ENCODE measurements at places on chromosomes 7 and 10.

DNA sequence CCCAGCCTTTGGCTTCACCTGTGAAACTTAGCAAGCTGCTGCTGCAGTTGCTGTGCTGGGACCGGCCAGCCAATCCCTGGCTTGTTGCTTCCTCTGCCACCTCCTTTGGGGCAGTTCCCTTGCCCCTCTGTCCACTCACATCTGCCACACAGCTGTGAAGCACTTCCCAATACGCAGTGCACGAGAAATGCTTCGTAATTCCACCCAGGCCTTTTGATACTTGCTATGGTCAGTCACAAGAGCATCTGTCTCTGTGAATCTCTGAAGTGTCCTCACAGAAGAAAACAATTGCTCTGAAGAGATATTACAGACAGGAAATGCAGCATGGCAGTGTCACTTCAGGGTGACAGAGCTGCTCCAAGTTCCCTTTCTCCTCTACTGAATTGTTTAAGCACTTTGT lies 208.5 kb downstream of the PTEN start:
- no peak for DNase-seq

DNA sequence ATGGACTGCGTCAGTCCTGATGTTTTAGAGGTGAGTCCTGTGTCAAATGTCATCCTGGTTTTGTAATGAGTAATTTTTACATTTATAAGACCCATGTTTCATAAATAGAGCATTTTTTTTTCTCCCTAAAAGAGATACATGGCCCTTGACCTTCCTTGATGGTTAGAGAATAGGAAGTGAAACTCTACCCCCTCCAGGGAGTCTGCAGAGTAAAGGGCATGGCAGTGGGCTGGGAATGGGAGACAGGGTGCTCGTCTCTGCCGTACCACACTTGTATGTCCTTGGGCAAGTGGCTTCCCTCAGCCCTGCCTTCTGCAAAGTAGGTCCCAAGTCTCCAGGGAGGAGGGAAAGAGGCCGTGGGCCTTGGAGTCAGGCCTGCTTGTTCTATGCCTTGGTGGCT lies 63.9 kb downstream of the WDFY4 start:
- no peak for DNase-seq

DNA sequence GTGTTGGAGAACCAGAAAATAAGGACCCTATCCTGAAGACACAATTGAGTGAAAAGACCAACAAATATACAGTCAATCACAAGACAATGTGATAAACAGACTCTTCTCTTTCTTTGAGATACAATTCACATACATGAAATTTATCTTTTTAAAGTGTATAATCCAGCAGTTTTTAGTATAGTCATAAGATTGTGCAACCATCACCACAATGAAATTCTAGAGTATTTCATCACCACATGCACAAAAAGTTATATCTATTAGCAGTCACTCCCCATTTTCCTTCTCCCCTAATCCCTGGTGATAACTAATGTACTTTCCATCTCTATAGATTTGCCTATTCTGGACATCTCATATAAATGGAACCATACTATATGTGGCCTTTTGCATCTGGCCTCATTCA lies 8.2 kb upstream of the SORBS1 start:
- DNase-seq: no peak

- DNase-seq: no peak
Observed at GRCh38 chr7:35022725-35023124, 14.6 kb downstream of the DPY19L1 start.

DNA sequence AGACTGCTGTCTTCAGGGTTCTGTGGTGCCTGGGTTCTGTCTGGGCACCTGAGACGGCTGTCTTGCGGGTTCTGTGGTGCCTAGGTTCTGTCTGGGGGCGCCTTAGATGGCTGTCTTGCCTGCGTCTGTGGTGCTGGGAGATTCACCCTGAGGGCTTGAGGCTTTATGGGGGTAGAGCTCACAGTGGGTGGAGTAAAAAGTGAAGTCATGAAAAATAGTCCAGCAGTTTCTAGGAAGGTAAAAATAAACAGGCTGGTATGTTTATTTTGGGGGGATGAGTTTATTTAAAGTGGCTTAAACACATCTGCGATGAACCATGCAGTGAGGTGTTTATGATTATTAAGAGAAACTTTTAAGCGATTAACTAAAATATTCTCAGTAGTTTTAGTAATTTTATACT lies 64.2 kb downstream of the NKX6-2 start:
- DNase-seq: no peak
